Tracheal epithelial cell (primary cell): ENCODE measurements at places on chromosomes 2 and 18. TPM values are rescaled to one million over a fixed set of nuclear protein-coding genes. Genes with fewer than 3 reads are reported as not detected.

Gene FAM161A
- 0.72 and 1.7 TPM in 2 replicates for total RNA-seq

Gene KCNE4
- under 0.01 and 0.21 TPM in 2 replicates for total RNA-seq

Gene AOX1
- total RNA-seq, result 4.7 and 15.7 TPM in 2 replicates

Gene MAPK4
- total RNA-seq, result 0.48 TPM in 1 of 2 replicates, not detected in the other

Gene RTP5
- not detected in 2 replicates for total RNA-seq

Gene HNMT
- total RNA-seq, result 3.4 and 7.2 TPM in 2 replicates

Gene SP9
- total RNA-seq, result not detected in 2 replicates

Gene CYP27C1
- total RNA-seq, result 0.43 and 1.4 TPM in 2 replicates

Gene MAP3K2
- 44.6 and 49.4 TPM in 2 replicates for total RNA-seq

Gene TRIB2
- total RNA-seq, result 10.6 and 11.5 TPM in 2 replicates

Gene LRP1B
- under 0.01 TPM in 1 of 2 replicates, not detected in the other for total RNA-seq

Gene BOLA3
- 33.2 and 40.0 TPM in 2 replicates for total RNA-seq

Gene ALPI
- not detected in 2 replicates for total RNA-seq

Gene RALB
- 43.7 and 63.1 TPM in 2 replicates for total RNA-seq

Gene HJURP
- total RNA-seq, result 0.85 and 2.2 TPM in 2 replicates

Gene SULT1C2
- total RNA-seq, result 0.21 and 0.72 TPM in 2 replicates

Gene GAREM2
- 0.43 and 0.72 TPM in 2 replicates for total RNA-seq

Gene GPR75
- total RNA-seq, result 0.96 and 1.1 TPM in 2 replicates

Gene DIS3L2
- 13.2 and 13.7 TPM in 2 replicates for total RNA-seq

Gene WNT10A
- 7.7 and 9.8 TPM in 2 replicates for total RNA-seq

Gene DYNAP
- not detected in 2 replicates for total RNA-seq

Gene APCDD1
- total RNA-seq, result under 0.01 TPM in 1 of 2 replicates, not detected in the other

Gene CIB4
- total RNA-seq, result not detected in 2 replicates

Gene UGT1A7
- 1.4 and 1.5 TPM in 2 replicates for total RNA-seq

Gene DSC3
- total RNA-seq, result 260 and 288 TPM in 2 replicates

Gene CPO
- not detected in 2 replicates for total RNA-seq

Gene EMX1
- under 0.01 TPM in 1 of 2 replicates, not detected in the other for total RNA-seq

Gene NYAP2
- total RNA-seq, result under 0.01 TPM in 1 of 2 replicates, not detected in the other

Gene SP5
- not detected in 2 replicates for total RNA-seq

Gene IL18RAP
- 0.48 TPM in 1 of 2 replicates, not detected in the other for total RNA-seq

Gene CERS6
- total RNA-seq, result 32.0 and 60.7 TPM in 2 replicates

Gene TEX44
- not detected in 2 replicates for total RNA-seq

Gene NEURL3
- total RNA-seq, result 6.3 TPM in 1 of 2 replicates, not detected in the other

Gene TRABD2A
- 0.72 and 2.6 TPM in 2 replicates for total RNA-seq

Gene LRATD1
- 16.6 and 41.6 TPM in 2 replicates for total RNA-seq

Gene RAX
- total RNA-seq, result not detected in 2 replicates

Gene IL1RN
- total RNA-seq, result 70.3 and 167 TPM in 2 replicates

Gene AGXT
- not detected in 2 replicates for total RNA-seq

Gene CD207
- not detected in 2 replicates for total RNA-seq
